ENCODE measurements at places on chromosomes 2 and 18. TPM values are rescaled to one million over a fixed set of nuclear protein-coding genes. Genes with fewer than 3 reads are reported as not detected.

- no peak for DNase-seq
These were observed 202.3 kb downstream of the KCNH7 start for GRCh38 chr2:162636206-162636728.

GRCh38 chr2:122218596-122218995 is 463.1 kb downstream of the TSN start:
- no peak for DNase-seq

DNA sequence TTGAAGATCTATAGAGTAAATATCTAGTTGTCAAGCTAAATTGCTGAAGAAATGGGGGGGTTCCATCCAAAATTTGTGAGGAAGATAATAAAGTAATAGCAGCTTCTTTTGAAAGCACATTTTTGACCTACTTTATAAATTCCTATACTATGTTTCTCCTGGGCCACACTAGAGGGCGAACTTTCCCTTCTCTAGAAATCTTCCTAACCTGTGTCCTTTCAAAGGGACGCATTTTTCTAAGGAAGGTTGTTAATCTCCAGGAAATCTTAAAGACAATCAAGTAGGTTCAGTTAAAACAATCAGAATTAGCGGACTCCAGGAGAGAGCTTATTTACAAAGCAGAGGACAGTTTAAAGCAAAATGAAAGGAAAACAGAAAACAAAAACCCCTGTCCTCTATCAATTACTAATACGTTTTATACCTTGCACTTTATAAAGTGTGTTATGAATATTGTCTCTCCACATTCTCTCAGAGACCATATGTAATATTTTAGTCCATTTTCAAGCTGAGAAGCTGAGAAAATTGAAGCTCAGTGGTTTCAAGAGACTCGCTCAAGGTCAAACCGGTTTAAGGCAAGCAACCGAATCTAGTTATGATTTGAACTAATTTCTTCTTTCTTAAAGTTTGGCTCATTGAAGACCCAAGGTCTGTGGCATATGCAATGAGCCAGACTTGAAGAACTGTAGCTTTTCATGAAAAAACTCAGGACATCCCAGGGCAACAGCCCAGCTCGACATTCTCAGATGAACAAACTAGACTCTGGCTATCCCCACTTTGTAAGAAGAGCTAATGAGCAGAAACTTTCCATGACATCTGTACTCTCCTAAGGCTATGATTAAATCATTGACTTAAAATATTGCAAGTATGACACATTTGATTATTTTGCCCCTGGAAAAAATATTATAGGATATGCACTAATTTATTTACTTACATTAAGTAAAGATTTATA is 273.6 kb downstream of the PAX3 start:
- no peak for DNase-seq

GRCh38 chr2:198662905-198663304 is 794.8 kb downstream of the SATB2 start:
- DNase-seq = no peak

DNA sequence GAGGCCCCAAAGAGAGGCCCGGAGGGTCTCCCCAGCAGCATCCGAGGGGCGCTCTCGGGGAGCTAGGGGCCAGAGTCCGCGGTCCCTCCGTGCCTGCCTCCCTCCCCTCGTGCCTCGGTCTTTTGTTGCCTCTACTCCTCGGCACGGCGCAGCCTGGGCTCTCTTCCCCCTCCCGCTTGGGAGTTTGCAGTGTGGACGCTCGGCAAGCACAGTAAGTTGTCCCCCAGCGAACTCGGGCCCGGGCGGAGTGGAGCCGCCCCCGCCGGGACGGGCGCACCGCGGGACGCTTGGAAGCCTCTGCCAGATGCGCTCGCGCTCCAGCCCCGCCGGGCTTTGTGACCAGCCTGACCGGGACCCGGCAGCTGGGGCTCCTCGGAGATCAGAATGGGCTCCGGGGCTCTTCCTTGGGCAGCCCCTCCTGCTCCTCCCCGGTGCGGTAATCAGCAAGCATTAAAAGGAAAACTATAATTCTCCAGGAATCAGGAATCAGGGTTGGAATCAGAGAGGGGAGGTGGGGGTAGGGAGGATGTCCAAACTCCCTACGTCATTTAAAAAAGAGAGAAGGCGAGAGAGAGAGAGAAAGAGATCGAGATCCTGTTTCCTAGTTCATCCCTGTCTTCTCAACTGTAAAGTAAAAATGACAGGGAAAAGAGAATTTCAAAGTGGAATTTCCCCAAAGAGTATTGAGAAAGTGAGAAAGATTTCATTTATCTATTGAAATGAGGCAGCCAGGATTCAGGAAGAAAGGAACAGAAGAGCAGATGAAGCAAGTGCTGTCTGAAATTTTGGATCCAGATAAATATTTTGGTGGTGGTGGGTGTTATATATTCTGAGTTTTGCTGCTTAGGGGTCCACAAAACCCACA is 786 bp upstream of the TMEM200C start:
- peak; percentile 5 for DNase-seq

GRCh38 chr2:10190737-10191532 is 68.4 kb downstream of the RRM2 start:
- DNase-seq = no peak

DNA sequence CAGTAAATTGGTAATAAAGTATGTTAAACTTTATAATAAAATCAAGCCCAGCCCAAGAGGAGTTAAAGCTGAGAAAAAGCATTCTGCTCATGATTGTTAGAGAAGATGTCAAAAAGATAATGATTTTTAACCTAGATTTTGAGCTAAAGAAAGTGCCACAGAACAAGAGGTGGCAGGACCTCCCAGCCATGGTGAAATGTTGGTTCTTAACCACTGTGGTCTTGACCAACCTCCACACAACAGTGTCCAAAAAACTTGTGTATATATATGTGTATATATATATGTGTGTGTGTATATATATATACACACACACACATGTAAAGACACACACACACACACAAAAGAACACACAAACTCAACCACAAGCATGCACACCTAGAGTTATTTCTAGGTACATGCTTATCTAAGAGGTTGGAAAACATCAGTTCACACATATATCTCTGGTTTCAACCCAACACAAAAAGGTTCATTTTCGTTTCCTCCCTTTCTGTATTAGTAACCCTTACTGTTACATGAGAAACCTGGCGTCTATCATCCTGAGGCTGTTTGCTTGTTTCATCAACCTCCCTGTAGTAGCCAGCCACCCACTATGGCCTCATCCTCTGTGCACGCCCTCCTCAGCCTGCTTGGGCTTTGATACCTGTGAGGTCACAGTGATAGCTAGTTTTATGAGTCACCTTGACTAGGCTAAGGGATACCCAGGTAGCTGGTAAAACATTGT is 631.8 kb upstream of the ID2 start:
- DNase-seq = peak; percentile 25

DNA sequence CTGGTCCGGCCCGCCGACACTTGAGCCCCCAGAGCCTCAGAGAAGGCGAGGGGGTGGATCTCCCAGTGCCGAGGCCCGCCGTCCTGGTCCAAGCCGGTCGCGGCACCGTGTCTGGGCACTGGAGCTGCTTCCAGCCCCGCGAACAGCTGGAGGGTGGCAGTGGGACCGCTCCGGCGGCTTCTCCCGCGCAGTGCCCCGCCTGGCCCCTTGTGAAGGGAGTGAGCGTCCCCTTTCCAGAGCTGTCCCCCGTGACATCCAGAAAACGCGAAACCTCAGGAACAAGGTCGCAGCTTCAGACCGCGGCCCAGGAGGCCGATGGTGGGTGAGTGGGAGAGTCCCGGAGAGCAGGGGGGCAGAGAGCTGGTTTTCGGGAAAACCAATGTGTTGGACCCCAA is 579 bp upstream of the EMX1 start:
- DNase-seq = peak; percentile 26

The CPO gene
- total RNA-seq = not detected

The ADAM23 gene
- not detected for total RNA-seq

The FIGN gene
- not detected for total RNA-seq

The PDE1A gene
- not detected for total RNA-seq

The ITGA6 gene
- 9.6 TPM for total RNA-seq

The SOWAHC gene
- total RNA-seq = 0.14 TPM

The PAX3 gene
- total RNA-seq = not detected

The OSBPL6 gene
- total RNA-seq = 3.1 TPM

The NDUFV2 gene
- total RNA-seq = 307 TPM

Measured in activated naive CD8-positive, alpha-beta T cell treated with anti-CD3 and anti-CD28 coated beads for 36 hours (primary cell).